ENCODE measurements at places on chromosomes 6 and 20.

DNA sequence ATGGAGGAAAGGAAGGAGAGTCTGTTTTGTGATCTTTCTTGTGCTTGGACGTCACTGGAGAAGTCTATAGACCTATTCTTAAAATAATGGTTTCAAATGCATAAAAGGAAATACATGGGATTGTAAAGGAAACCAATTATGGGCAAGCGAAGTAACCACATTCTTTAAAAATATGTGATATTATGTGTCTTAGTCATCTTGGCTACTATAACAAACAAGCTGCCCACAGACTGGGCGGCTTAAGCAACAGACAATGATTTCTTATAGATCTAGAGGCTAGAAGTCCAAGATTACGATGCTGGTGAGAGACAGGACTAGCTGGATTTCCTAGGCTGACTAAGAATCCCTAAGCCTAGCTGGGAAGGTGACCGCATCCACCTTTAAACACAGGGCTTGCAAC is 49.4 kb upstream of the CD83 start:
- DNase-seq = no peak

GRCh38 chr20:23257848-23258746 is 92.5 kb upstream of the NXT1 start:
- no peak for DNase-seq

- no peak for DNase-seq
These were observed 125.2 kb downstream of the PACRG start for GRCh38 chr6:162852840-162853577.

DNA sequence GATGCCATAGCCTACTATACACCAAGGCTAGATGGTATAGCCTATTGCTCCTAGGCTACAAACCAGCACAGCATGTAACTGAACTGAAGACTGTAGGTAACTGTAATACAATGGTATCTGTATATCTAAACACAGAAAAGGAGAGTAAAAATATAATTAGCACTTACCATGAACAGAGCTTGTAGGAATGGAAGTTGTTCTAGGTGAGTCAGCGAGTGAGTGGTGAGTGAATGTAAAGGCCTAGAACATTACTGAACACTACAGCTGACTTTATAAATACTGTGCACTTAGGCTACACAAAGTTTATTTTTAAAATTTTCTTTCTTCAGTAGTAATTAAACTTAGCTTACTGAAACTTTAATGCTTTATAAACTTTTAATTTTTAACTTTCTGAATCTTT is 129.5 kb downstream of the BTBD9 start:
- DNase-seq = no peak

DNA sequence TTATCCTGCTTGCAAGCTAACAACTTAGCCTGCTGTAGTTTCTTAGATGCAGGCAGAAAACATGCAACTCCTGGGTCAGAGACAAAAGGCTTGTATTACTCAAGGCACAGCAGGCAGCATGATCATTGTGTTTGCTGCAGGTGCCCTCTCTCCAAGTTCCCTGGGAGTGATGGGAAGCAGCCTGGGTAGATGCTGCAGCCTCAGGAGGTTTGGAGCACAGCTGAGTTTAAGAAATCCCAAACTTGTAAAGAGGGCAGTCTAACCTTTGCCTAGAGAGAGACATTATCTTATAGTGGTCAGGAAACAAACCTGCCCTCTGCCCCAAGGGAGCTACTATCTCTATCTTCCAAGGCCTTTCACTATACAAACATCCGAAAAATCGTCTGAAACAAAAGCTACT is 61.1 kb downstream of the PFDN4 start:
- no peak for DNase-seq

GRCh38 chr6:153959276-153959675 is 79.8 kb upstream of the OPRM1 start:
- no peak for DNase-seq

GRCh38 chr6:32393665-32394420 is 13.1 kb downstream of the BTNL2 start:
- peak; percentile 36 for DNase-seq

GRCh38 chr6:37552267-37552666 is 52.6 kb upstream of the CCDC167 start:
- DNase-seq = no peak

GRCh38 chr6:108730635-108731515 is 117.3 kb upstream of the ARMC2 start:
- DNase-seq = no peak

- no peak for DNase-seq
These were observed 2.8 kb downstream of the SPO11 start for GRCh38 chr20:57332105-57333089.

- DNase-seq = no peak
These were observed 472.3 kb upstream of the CITED2 start for GRCh38 chr6:139846538-139847456.

- DNase-seq = no peak
These were observed 113.9 kb downstream of the KLHL32 start for GRCh38 chr6:97038437-97038836.

DNA sequence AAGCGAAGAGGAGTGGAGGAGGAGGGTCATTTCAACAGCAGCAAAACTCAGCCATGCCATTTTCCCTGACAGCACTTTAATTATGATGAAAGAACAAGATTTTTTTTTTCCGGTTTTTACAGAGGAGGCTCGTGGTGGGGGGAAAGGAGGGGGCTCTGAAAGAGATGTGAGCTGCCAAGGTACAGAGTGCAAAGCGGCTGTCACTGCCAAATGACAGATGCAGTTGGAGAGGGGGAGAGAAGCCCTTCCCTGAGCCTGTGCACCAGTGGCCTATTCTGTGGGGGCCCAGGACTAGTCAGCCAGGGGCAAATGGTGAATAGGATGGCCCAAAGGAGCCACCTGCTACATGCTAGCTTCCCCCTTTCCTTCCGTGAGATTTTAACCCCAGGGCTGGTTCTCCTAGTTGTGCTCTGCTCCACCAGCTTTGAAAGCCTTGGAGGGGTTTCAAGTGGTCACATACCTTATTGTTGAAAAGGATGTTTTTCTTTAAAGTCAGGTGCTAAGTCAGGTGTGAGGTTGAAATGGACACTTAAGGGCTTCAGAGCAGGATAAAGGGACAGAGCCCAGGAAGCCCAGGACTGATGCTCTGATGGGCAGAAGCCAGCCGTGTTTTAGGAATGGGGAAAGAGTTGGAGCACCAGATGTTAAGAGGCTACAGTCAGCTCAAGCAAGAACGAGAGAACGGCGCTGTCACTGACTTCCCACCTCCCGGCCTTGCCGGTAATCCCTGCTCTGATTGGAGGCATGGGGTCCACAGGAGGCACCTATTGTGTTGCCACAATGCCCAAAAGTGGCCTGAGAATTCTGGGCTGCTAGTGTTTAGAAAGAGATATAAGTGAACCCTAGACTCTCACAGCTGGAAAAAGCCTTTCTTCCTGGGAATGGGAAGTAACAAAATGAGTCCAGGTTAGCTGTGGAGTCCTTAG is 24.8 kb downstream of the GNAS start:
- DNase-seq = no peak

DNA sequence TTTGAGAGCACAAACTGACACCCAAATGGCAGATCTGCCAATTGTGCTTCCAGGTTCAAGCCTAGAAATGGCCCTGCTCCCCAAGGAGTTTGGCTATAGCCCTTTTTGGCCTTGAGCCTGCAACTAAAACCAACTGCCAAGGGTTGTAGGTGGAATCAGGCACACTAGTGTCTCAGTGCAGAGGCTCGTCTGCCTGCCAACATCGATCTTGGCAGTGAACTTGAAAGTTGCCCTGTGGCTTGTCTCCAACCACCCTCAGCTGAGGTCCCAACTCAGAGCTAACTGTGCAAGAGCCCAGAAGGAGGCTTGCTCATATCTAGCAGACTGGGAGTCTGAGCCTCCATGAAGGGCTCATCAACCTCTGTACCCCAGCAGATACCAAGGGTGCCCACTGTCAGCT is 92.7 kb upstream of the GLP1R start:
- no peak for DNase-seq

- no peak for DNase-seq
These were observed 18.5 kb downstream of the CITED2 start for GRCh38 chr6:139355777-139356445.

DNA sequence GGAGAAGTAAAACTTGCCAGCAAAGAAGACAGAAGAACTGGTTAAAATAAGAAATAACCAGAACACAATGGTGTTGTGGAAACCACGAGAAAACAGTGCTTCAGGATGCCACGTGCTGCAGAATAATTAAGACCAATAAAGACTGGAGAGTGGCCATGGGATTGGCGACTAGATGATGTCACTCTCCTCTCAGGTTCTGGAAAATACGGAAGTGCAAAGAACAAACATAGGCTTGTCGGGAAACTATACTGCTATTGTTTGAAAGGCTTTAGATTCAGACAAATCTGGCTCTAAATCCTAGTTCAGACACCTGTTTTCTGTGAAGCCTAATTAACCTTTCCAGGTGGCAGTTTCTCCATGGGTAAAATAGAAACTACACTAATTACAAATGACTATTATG is 138.4 kb upstream of the STXBP5 start:
- no peak for DNase-seq

GRCh38 chr20:53869466-53870258 is 200.7 kb downstream of the BCAS1 start:
- peak; percentile 62 for DNase-seq

- no peak for DNase-seq
These were observed 3.0 kb downstream of the ROMO1 start for GRCh38 chr20:35702051-35702823.

DNA sequence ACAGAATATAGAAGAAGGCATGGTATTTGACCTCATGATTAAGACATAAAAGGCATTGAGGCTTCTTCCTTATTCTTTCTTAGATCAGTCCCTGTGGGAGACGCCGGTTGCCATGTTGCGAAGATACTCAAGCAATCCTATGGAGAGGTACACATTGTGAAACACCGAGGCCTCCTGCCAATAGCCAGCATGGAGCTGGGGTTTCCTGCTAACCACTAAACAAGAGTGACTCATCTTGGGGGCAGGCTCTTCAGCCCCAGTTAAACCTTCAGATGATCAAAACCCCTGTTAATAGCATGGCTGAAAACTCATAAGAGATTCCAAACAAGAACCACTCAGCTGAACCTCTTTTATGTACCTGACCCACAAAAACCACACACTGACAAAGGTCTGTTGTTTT is 478.8 kb downstream of the CD83 start:
- DNase-seq = no peak

DNA sequence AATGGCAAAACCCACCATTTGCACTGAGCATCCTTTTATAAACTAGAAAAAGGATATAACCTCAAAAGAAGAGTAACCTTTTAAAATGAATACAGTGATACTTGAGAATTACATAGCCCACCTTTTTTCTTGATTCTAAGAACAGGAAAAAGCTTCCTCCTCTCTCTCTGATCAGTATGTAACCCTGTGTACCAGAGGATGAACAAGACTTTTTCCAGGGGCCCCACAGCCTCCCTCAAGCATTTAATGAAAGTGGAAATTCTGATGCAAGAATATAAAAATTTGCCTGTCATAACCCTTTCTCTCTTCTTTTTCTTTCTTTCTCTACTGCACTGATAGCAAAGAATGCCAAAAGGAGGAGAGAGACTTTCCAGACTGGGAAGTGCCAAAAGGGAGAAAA is 64.2 kb upstream of the BTN3A2 start:
- DNase-seq = no peak

- no peak for DNase-seq
These were observed 2.1 kb upstream of the IBTK start for GRCh38 chr6:82249381-82250253.

- DNase-seq = no peak
These were observed 56.9 kb downstream of the LYRM2 start for GRCh38 chr6:89581689-89582088.

DNA sequence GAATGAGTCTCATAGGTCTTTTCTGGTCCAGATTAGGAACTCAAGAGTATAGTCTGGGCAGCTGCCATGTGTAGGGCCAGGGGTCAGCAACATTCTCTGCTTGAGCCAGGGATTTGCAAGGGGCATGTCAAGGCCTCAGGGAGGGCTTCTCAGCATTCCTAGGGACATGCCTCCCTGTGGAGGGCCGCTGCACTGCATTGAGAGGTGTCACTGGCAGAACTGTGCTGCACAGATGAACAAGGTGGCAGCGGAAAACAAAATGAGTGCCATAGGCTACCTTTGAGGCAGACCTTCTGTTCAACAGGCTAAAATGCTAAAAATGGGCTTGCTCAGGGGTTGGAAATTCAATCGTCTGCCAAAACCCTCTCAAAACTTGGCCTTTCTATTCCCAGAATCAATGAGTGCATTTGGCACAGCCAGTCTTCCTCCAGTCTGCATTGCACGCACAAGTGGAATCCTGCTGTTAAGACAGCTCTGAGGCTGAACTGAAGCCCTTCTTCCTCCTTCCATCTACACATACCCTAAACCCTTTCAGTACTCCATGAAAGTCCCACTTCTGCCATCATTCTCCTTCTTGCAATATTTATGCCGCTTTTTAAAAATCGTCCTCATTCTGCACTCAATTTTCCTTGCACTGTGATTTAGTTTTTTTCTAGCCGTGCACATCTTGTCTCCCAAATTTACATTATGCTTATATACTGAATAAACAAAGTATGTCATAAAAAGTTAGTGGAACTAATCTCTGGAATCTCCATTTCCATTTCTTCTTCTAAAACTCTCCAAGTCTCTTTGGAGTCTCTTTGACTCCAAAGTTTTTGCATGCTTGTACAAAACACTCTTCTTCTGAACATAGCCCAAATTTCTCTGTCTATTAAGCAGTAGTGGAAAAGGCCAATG is 51.7 kb downstream of the SLC26A8 start:
- DNase-seq = peak; percentile 34

DNA sequence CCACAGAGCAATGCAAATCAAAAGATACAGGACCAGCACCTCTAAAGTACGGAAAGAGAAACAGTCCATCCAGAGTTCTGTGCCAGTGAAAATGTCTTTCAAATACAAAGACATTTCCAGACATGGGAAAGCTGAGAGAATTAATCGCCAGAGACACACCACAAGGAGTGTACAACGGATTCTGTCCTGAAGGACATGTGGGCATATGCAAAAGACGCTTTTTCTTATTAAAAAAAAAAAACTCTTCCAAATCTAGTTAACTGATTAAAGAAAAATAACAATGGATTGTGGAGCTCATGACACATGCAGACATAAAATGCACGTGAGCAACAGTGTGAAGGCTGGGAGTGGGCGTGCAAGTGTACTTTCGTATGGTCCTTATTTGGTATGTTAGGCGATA is 22.8 kb downstream of the KIF25 start:
- no peak for DNase-seq

DNA sequence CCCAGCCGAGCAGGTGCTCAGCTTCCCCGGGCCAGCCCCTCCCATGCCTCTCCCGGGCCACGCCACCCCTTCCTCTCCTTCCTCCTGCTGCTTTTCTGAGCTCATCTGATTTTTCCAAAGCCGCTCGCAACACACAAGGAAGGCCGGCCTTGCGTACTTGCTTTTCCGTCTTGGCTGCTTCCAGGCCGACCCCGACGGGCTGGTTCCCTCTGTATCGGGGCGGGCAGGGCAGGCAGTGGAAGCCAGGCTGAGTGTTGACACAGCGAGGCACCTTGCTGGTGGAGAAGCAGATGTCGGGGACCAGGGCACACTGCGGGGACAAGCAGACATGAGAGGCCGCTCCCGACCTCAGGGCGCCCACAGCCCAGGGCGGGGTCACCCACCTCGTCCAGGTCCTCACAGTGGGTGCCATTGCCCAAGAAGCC is 21.1 kb downstream of the THBS2 start:
- no peak for DNase-seq

DNA sequence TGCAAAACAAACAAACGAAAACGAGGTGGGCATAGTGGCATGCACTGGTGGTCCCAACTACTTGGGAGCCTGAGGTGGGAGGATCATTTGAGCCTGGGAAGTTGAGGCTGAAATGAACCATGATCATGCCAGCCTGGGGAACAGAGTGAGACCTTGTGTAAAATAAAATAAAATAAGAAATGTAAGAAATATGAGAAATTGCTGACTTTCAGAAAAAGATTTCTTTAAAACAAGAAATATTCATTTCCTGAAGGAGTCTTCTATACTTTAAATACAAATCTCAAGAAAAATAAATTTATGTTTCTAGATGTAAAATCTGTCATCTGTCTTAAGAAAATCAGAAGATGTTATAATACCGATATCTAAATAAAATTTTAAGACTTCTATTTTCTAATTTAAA is 96.7 kb upstream of the ENPP5 start:
- DNase-seq = no peak
